ENCODE measurements at places on chromosomes 6 and 20. TPM values are rescaled to one million over a fixed set of nuclear protein-coding genes. Genes with fewer than 3 reads are reported as not detected.

OPRM1 gene
- 0.12 TPM for polyA plus RNA-seq

TREML4 gene
- not detected for polyA plus RNA-seq

RFX6 gene
- polyA plus RNA-seq = not detected

SAPCD1 gene
- 13.8 TPM for polyA plus RNA-seq

GSTA2 gene
- polyA plus RNA-seq = 0.36 TPM

CBLN4 gene
- 2.0 TPM for polyA plus RNA-seq

GRM4 gene
- 0.69 TPM for polyA plus RNA-seq

DEFB132 gene
- not detected for polyA plus RNA-seq

TMEM239 gene
- polyA plus RNA-seq = not detected

CLIC5 gene
- 218 TPM for polyA plus RNA-seq

DNA sequence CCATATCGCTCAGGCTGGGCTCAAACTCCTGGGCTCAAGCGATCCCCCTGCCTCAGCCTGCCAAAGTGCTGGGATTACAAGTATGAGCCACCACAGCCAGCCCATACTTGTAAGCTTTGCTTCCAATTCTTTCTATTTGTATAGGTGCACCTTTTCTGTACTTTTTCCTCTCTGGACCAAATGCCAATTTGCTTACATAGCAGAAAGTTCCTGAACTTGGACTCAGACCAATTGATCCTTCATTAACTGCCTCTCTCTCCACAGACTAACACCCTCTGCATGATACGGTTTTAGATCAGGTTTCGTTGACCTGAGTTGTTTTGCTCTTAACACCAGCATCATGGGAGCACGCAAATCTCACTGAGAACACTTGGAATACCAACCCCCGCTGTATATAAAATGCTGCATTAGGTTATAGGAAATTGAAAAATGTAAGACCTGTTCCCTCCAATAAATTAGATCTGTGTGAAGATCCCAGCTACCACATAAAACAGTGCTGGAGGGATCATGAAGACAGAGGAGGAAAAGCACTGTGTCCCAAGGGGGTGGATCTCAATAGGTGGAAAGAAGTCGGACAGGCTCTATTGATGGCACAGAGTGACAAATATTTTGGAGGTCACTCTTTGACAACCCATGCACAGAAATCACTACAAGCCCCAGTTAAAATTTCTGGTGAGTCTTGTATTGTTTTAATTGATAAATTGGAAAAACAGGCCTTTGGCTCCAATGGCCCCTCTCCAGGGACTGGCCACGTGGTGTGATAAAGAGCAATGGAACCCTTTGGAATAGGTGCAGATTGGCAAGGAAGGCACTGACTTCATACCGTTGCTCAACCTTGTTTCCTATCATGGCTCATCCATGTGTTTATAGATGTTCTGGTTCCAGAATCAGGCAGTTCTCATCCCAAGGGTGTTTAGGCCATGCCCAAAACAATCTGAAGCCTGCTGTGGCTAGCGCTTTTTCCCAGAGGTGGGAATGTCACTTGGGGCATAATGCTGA is 51.2 kb downstream of the ISM1 start:
- DNase-seq = no peak

- no peak for DNase-seq
Observed at GRCh38 chr20:33667245-33667675, 517 bp downstream of the ACTL10 start.

- no peak for DNase-seq
Observed at GRCh38 chr6:35492974-35493284, 4.0 kb downstream of the TEAD3 start.

- no peak for DNase-seq
Observed at GRCh38 chr6:11682561-11682975, 96.0 kb downstream of the ADTRP start.

DNA sequence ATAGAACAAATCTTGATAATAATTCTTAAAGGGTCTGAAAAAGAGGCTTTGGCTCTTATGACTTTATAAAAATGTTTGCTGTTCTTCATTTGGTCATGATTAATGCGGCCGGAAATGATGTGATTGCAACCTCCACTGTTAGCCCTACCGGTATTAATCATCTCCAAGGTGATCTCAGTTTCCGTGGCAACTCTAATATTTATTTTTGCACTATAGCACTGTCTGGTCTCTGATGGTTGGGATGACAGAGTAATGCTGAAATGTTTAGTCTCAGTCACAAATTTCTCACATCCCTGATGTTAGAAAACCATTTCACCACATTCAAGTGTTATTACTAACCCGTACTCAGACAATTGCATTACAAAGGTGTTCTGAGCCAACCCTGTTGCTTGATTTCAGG is 87.4 kb downstream of the TMEM200A start:
- DNase-seq = no peak

- peak; percentile 64 for DNase-seq
Observed at GRCh38 chr6:123415844-123416468, 220.8 kb downstream of the TRDN start.

GRCh38 chr20:38757145-38757775 is 9.0 kb downstream of the ACTR5 start:
- DNase-seq = no peak

- no peak for DNase-seq
Observed at GRCh38 chr6:157688960-157689599, 134.0 kb upstream of the SNX9 start.

DNA sequence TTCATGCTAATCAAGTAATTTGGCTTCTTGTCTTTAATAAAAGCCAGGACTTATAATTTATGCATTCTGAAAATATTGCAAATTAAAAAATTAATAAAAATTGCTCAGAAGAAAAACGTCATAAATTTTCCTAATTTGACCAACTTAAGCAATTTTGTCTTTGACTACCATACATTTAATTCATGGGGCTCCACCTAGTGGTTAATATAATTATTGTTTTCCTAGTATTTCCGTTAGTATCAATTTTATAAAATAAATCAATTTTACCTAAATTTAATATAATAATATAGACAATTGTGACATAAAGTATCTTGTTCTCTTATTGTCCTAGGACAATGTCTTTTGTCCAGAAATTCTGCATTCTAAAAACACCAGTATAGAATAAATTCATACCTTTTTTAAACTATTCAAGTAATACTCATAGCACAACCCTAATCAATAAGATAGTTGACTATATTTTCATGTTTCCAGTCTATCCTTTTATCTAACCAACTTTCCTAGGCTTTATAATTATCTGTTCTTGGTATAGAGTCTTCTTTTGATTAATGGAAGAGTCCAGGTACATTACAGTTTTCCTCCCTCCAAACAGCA is 319.9 kb downstream of the TRDN start:
- no peak for DNase-seq

- DNase-seq = no peak
Observed at GRCh38 chr20:32638848-32639247, 34.9 kb downstream of the C20orf203 start.

- DNase-seq = no peak
Observed at GRCh38 chr6:125739364-125739763, 10.1 kb upstream of the HEY2 start.

- no peak for DNase-seq
Observed at GRCh38 chr6:52746213-52746612, 17.1 kb downstream of the GSTA2 start.

Measured in renal pelvis (tissue), 12 donors.